ENCODE measurements at places on chromosomes 1 and 21.

- no peak for DNase-seq
Measured at GRCh38 chr21:10425856-10426255, 95.5 kb upstream of the TPTE start.

DNA sequence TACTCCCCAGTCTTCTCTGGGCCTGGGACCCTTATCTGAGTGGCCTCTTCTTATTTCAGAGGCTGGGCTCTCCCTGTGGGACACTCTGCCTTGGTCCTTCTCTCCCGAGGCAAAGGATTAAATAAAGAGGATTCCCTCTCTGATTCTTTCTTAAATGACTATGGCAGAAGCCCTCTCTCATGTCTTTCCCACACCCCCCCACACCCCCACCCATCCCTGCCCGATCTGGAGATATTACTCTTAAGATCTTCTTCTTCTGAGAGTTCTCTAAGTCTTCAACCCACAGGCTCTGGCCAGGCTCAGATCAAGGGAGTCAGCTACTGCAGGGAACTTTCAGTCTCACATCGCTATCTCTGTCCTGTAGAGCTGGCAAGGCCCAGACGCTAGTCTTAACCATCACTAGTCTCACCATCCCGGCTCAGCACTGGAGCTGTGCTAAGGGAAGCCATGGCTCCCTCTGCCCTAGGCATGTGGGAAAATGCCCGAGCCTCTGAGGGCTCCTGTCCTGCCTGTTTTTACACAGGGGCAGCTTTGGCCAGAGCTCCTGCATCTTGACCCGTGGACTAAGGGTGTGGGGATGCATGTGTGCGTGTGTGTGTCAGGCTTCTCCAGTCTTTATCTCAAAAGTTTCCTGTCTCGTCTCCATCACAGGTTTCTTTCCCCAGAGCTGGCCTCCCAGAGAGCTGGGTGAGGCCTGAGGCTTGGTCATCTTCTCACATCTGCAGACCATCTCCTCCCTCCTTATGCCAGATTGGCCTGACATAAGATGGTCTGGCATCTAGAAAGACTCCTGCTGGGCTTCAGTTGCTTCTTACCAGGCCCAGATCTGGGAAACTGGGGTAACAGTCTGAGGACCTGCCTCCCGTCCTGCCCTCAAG lies 36.7 kb downstream of the LGR6 start:
- DNase-seq = no peak

GRCh38 chr1:66331658-66332547 lies 202.1 kb upstream of the SGIP1 start:
- DNase-seq = peak; percentile 22

DNA sequence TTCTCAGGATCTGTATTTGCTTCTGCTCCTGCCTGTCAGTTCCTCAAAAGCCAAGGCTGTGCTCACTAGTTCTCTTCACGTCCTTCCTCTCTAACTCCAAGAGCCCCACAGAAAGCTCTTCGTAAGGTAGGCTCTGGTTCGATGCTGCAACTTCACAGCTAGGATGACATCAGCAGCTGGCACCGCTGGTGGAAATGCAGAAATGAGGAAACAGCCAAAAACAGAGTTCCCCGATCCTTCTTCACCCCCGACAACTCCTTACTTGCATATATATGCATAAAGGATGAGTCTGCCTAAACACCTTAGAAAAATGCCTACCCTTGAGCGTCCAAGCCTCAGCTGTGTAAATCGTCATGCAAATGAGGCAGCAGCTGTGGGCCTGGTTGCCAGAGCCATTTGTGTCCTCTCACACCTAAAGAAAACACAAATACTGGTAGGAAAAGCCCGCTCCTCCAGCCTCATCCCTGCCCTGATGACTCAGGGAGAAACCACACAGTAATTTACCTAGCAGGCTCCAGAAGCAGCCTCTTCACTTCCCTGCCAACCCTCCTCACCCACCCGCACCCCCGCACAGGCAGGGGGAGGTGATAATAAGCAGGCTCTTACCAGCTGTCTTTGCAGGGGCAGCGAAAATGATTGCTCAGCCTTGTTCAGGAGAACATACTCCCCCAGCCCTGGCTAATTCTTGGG lies 28.2 kb downstream of the BATF3 start:
- DNase-seq = no peak

GRCh38 chr1:35930593-35931445 lies at the start of gene AGO3:
Gene AGO3 (plus strand): TSS chr1:35931105. CDS start chr1:35931427, 322 bp downstream.
- peak; percentile 76 for DNase-seq

DNA sequence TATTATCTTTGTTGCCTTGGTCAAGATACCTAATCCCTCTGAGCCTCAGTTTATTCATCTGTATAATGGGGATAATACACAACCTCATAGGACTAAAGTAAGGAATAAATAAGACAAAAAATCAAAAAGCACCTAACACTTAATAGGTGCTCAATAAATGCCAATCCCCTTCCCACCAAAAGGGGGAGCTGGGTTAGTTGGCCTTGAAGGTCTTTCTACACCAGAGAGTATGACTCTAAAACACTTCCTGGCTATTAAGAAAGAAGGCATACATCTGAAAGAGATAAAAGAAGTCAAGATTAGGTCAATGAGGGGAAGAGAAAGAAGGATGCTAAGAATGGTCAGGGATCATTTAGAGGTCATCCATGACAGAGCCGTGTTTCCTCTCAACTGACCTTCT lies 11.1 kb downstream of the VSIG8 start:
- DNase-seq = no peak

- DNase-seq = peak; percentile 48
Measured at GRCh38 chr1:179175011-179175841, 54.3 kb downstream of the ABL2 start.
